ENCODE measurements at places on chromosomes 1 and 21.

DNA sequence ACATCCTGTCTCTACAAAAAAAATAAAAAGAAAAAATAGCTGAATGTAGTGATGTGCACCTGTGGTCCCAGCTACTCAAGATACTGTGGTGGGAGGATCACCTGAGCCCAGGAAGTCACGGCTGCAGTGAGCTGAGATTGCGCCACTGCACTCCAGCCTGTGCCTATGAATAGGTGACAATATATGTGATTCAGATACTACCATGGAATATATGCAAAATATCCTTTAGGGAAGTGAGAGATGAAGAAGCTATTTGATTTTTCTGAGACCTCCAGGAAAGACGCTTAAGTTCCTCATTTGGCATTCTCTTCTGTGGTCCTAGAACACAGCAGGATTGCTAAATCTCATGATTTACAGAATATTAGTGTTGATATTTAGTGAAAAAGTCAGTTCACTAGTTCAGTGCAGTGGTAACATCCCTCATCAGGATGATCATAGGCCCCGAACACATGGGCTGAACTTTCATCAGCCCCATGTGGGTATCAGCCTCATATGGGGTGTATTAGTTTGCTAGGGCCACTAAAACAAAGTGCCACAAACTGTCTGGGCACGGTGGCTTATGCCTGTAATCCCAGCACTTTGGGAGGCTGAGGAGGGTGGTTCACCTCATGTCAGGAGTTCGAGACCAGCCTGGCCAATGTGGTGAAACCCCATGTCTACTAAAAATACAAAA lies 6.0 kb upstream of the VASH2 start:
- DNase-seq = no peak

DNA sequence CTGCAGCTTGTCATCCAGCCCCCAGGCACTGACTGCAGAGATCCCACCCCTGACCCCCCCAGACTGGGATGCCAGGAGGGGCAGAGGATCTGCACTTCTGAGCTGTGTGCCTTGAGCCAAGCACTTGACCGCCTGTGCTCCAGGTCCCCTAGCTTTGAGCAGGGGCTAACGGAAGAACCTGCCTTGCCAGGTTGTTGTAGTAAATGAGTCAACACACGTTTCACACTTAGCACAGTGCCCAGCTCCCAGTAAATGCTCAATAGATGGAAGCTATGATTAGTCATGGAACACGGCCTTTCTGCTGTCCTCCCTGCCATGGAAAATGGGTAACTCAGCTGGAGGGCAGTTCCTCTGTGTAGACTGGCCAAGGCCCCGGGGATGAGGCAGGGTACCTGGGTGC lies 24.1 kb downstream of the IFFO2 start:
- no peak for DNase-seq

DNA sequence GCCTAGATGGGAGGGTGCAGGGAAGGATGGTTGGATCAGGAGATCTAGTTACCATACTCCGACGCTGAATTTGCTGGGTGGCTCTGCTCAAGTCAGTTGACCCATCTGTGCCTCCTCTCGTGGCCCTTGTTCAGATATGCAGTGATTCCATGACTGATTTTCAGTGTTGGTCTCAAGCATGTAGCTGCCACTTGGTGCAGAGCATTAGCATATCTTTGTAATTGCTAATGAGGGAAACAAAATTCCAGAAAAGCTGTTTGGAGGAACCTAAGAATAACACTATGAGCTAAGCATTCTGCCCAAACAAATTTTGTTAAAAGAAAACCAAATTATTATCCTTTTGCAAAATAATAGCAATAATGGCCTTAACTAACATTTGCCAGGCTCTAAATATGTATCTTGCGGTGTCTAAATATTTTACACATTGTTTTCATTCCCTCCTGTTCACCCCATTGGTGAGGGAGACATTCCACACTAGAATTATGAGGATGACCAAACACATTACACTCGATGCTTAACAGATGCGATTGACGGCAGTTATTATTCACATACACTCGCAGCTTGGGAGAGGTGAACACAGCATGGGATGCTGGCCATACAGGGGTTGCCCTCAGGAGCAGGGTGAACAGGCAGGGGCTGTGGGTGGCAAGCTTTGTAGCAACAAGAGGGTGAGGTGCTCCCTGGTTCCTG lies 69.1 kb downstream of the KCNJ15 start:
- DNase-seq = no peak

- DNase-seq = no peak
These were observed 3.1 kb upstream of the RIPK4 start for GRCh38 chr21:41769933-41770332.

- no peak for DNase-seq
These were observed 25.1 kb upstream of the PHGDH start for GRCh38 chr1:119686661-119687060.

GRCh38 chr1:209397910-209398309 lies 185.6 kb upstream of the CAMK1G start:
- no peak for DNase-seq

GRCh38 chr21:41866274-41866809 lies 12.8 kb downstream of the PRDM15 start:
- DNase-seq = no peak

- no peak for DNase-seq
These were observed 380.1 kb downstream of the NUF2 start for GRCh38 chr1:163701783-163702374.

GRCh38 chr1:211738691-211739301 lies 63.4 kb upstream of the NEK2 start:
- no peak for DNase-seq

DNA sequence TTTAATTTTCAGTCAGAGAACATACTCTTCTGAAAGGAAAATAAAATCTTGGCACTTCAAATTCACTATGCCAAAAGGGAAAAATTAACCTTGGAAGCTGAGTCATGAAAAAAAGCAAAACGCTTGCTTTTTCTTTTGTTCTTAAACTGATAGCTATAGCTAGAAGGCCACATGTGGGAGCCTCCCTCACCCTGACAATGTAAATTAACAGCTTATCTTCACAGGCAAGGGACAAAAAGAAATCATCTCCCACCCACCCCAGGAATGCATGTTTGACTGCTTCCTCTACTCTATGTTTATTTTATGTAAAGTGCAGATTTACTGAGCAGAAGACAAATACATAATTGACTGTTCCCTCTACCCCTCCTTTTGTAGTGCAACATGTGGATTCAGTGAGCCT lies 38.0 kb downstream of the EBNA1BP2 start:
- DNase-seq = no peak

GRCh38 chr1:46611691-46612221 lies 4.9 kb downstream of the MOB3C start:
- peak; percentile 23 for DNase-seq

GRCh38 chr21:20459838-20460237 lies 538.4 kb upstream of the NCAM2 start:
- DNase-seq = no peak

DNA sequence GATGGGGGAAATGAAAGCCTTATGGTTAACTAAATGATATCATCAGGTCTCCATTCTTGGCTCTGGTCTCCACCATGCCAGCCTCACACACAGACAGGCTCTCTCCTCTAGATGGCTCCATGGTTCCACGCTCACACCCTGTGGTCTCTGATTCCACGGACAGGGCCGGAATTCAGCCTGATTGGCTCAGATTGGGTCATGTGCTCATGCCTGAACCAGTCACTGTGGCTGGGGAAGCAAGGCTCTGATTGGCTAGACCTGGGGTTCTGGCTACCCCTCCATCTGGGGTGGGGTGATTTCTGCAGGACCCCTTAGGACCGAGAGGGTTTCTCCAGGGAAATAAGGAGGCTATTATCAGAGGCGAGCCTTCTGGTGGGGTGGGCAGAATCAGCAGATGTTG lies 277.0 kb downstream of the PTPRU start:
- DNase-seq = peak; percentile 85

Measured in lung microvascular endothelial cell (primary cell).